ENCODE measurements at places on chromosomes 1 and 21. TPM values are rescaled to one million over a fixed set of nuclear protein-coding genes. Genes with fewer than 3 reads are reported as not detected.

DNA sequence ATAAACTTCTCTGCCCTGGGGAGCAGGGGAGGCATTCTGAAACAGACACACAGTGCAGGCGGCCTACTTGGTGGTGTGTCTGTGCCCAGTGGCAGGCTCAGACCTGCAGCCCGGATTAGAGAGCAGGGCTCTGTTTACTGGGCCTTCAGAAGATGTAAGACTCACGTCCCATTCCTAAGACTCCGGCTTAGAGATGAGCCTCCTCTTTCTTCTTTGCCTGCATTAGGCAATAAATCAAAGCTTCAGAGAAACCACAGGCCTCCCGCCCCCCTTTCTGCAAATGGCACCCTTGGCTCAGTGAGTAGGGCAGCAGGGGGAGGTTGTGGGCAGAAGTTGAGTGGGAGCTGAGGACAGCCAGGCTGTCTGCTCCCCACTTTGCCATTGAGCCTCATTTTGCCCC lies 35.8 kb downstream of the LGR6 start:
- no peak overlapping the region for H3K27ac ChIP-seq
- H3K4me1 ChIP-seq = peaks cover 2% of the 10 kb centered on the region
- DNase-seq = no peak
- H3K36me3 ChIP-seq = no peaks in the 10 kb centered on the region
- H3K27me3 ChIP-seq = peaks cover 1% of the 10 kb centered on the region

DNA sequence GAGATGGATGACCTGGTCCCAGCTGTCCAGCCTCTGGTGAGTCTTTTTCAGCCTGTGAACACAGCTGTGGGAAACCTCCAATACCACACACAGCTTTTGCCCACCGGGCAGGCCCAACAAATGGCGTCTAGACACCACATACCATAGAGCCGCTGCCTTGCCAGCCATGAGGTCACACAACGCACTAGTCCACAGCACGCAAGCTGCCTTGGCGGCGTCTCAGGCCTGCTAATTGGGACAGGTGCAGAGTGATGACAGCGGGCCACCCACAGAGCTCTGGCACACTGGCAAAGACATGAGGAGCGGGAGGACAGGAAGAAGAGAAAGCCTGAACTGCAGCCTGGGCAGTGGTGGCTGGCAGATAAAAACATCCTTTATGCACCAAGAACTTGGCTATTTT lies 125.5 kb downstream of the ADAMTS1 start:
- no peaks in the 10 kb centered on the region for H3K4me1 ChIP-seq
- H3K36me3 ChIP-seq = no peaks in the 10 kb centered on the region
- H3K4me3 ChIP-seq = no peak overlapping the region
- DNase-seq = no peak
- no peak overlapping the region for H3K27ac ChIP-seq

DNA sequence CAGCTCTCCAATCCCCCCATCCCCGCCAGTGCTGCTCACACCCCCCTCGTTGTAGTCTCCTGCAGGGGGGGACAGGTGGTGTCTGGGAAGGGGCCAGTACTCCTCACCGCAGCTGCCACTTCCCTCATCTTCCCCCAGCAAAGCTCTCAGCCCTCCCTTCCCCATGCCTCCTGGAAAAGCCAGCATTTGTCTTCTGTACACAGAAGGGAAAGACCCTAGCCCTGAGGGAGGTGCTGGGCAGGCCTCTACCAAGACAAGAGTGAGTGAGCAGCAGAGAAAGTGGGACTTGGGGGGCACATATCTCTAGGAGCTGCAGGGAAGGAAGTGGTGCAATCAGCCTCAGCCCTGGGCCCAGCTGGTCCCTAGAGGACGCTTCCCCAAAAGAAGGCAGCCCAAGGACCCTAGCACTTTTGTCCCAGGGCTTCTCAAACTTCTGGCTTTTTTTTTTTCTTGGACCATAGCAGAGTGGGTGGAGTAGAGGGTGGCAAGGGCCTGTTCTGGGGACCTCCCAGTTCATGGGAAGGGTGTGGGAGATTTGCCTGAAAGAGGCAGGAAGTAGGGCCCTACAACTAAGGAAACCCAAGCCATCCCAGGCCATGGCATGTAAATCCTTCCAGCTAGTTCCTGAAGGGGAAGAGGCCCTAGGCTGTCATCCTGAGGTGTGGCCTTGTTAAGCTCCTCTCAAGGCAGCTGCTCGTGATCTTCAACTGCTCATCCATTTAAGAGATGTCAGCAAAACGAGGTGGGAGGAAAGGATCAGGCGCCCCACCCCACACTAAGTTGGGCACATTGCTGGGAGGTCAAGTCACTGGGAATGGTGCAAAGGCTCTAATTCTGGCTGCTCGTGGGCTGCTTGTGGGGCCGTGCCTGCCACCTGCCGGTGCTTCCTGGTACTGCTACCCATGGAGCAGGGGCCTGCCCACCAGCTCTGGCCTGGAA lies 12.6 kb downstream of the ZC3H12A start:
- peak overlapping the region; percentile 53 for H3K27ac ChIP-seq
- H3K27me3 ChIP-seq = no peaks in the 10 kb centered on the region
- peak; percentile 77 for DNase-seq
- H3K4me3 ChIP-seq = no peak overlapping the region

The FMN2 gene
- not detected for polyA plus RNA-seq

The WDR64 gene
- polyA plus RNA-seq = 0.28 TPM

The KLHDC7A gene
- not detected for polyA plus RNA-seq

The FLG gene
- not detected for polyA plus RNA-seq

DNA sequence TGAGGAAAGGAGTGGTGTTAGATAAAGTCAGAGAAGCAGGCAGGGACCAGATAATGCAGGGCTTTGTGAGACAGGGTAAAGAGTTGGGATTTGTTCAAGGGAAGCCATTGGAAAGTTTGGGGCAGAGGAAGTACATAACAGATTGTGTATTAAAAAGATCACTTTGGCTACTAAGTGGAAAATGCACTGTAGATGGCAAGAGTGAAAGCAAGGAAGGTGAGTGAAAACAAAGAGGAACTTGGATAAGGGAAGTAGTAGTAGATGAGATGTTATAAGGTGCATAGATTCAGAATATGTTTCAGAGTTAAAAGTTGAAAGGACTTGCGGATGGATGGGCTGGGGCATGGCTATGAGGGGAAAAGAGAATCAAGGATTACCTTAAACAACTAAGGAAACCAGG lies 17.4 kb downstream of the MRPL39 start:
- H3K27ac ChIP-seq = no peak overlapping the region
- H3K27me3 ChIP-seq = no peaks in the 10 kb centered on the region

Measured in naive thymus-derived CD8-positive, alpha-beta T cell (primary cell).